ENCODE measurements at places on chromosomes 6 and 20. TPM values are rescaled to one million over a fixed set of nuclear protein-coding genes. Genes with fewer than 3 reads are reported as not detected.

The PSMB9 gene
- 52.8 TPM for polyA plus RNA-seq

The CFB gene
- 154 TPM for polyA plus RNA-seq

The PSORS1C1 gene
- polyA plus RNA-seq = 2.1 TPM

The SNAI1 gene
- 4.5 TPM for polyA plus RNA-seq

The BICRAL gene
- polyA plus RNA-seq = 2.7 TPM

The SLC32A1 gene
- not detected for polyA plus RNA-seq

The BPIFA1 gene
- polyA plus RNA-seq = not detected

The TNNC2 gene
- 1.9 TPM for polyA plus RNA-seq

The HAO1 gene
- 0.86 TPM for polyA plus RNA-seq

The SULF2 gene
- 85.1 TPM for polyA plus RNA-seq

The CEP43 gene
- polyA plus RNA-seq = 17.8 TPM

The CLIC5 gene
- polyA plus RNA-seq = 54.3 TPM

The OR2J1 gene
- polyA plus RNA-seq = not detected

The TSBP1 gene
- polyA plus RNA-seq = not detected

The ANKRD66 gene
- polyA plus RNA-seq = not detected

The PRL gene
- polyA plus RNA-seq = not detected

All from kidney (tissue), 22 donors.